ENCODE measurements at places on chromosomes 2 and 18.

- DNase-seq: peak; percentile 63
These were observed 218.3 kb upstream of the SMAD7 start for GRCh38 chr18:49169037-49169521.

- no peak for DNase-seq
These were observed 117.4 kb upstream of the RAB27B start for GRCh38 chr18:54710900-54711281.

GRCh38 chr2:66661253-66662173 is 226.6 kb downstream of the MEIS1 start:
- no peak for DNase-seq

- DNase-seq: peak; percentile 23
These were observed 57.1 kb downstream of the ADCYAP1 start for GRCh38 chr18:961644-962355.

DNA sequence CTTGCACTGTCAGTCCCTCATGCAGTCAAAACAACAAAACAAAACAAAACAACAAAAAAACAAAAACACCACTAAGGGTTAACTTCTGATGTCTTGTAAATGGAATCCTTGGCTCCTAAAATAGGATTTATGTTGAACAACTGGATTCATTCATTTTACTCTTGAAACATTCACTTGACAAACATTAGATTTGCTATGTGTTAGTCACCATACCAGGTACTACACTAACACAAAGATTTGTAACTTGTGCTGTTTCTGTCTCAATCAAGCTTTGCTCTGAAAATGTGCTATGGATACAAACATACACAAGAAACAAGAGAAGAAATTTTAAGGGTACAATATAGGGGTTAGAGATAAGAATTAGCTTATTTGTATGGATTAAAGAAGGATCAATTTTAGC is 812.8 kb downstream of the LRP1B start:
- no peak for DNase-seq

GRCh38 chr2:53751728-53752127 is 15.9 kb upstream of the CHAC2 start:
- no peak for DNase-seq

- DNase-seq: no peak
These were observed 15.9 kb upstream of the ARMC9 start for GRCh38 chr2:231182513-231182899.

- DNase-seq: no peak
These were observed 927.6 kb downstream of the TSN start for GRCh38 chr2:122683018-122683417.

Measured in NCI-H510A treated with DMSO at 0.1 percent for 48 hours (cell line).